ENCODE measurements at places on chromosomes 11 and 22.

DNA sequence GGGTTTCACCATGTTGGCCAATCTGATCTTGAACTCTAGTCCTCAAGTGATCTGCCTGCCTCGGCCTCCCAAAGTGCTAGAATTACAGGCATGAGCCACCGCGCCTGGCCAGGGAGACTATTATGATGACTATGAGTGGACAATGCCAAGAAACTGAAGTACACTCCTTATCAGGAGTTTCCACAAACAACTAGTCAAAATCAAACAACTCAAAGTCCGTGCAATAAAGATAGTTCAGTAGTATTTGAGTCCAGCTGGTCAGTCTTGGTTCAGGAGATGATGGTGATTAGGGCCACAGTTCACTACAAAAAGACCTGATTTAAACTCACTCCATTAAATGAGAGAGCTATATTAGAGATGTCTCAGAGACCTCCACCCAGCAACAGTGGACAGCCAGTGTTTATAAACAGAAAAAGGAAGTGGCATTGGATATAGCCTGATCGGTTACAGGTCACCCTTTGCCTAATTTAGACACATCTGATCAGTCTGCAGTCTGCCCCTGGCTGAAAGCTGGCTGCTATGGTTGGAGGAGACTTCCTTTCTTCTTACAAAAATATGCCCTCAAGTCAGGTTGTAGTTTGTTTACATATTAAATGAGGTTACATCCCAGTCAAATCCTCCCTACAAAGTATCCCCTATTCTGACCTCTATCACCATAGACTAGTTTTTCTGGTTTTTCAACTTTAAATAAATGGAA lies 17.0 kb downstream of the CD3E start:
- DNase-seq: peak; percentile 17

DNA sequence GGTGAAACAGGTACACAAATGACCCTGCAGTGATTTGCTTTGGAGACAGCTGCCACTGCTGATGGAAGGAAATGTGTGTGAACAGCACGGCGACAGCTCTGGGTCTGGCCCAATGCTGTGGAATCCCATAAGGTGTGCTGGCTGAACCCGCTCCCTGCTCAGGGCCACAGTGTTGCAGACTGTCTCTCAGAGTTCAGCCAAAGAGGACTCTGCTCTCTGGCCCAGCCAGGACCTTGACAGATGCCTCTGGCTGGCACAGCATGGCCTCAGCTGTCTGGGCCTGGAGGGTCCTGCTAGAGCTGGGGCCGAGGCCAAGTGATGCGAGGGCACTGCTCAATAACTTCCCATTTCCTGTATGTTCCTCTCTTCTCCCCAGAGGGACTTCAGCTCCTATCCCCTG lies 5.3 kb upstream of the ABCC8 start:
- no peak for DNase-seq

- DNase-seq: no peak
Observed at GRCh38 chr11:12824281-12825041, 150.2 kb downstream of the TEAD1 start.

- DNase-seq: no peak
Observed at GRCh38 chr22:49367041-49367697, 460.5 kb downstream of the BRD1 start.

GRCh38 chr22:20395181-20395906 lies 1.4 kb downstream of the ZNF74 start:
- no peak for DNase-seq

GRCh38 chr11:133176748-133177147 lies 355.6 kb downstream of the OPCML start:
- no peak for DNase-seq

DNA sequence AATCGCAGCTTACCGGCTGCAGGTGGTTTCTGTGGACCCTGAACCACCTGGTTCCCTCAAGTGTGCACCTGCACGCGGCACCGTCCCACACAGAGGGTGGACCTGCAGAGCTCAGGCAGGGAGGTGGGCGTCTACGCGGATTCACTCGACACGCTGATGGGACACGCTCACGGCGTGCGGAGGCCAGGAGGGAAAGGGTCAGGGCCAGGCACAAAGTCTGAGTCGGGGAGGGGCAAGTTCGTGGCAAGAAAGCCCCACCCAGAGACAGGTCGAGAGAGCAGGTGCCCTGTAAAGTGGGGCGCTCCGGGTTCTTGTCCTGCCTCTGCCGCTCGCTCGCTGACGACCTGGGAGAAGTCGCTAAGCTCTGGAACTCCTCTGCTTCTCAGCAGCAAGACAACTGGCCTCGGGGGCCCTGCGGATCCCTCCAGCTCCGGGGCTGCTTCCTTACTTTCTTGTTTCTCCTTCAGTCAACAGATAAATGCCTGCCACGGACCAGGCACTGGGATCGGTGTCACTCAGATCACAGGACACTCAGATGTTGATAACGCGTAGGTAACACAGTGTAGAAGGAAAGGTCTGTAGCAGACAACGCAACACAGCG lies 72.4 kb upstream of the NUP50 start:
- no peak for DNase-seq

DNA sequence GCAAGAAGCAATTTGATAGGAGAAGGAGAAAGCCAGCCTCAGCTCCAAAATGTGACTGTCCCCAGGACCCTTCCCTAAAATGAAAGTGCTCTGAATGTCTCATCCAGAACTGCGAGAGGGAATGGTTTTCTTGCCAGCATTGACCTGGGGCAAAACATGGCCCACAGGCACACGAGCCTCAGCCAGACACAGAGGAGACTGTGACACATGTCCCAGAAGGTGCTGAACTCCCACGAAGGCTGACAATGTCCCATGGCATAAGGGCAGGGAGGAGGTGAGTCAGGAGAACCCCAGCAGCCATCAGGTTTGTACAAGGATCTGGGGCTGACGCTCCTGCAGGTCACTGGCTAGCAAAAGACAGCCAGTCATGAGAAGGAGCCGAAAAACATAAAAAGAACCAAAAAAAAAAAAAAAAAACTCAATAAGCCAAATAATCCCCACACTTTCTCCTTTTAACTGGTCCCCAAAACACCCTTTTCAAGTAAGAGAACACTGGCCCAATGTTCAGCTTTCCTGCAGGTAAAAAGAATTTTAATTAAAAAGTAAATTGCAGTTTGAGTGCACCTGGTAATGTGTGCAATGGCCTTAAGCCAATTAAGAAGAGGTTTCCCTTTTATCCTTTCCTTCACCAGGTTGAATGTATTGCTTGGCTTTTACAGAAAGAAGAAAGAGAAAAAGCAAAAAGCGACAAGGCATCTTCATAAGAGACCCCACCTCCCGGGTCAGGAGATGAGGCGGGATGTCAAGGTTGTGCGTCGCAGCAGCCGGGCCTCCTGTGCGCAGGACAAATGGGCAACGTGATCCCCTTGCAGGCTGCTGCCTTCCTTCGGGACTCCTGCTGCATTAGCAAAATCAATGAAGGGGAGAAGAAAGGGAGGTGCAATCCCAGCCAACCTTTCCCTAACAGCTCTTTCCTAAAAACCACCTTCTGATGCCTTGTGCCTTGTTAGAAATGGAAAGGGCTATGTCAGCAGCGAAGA lies 43.6 kb downstream of the GALNT18 start:
- no peak for DNase-seq

- DNase-seq: no peak
Observed at GRCh38 chr11:74257959-74258553, 53.4 kb downstream of the P4HA3 start.

DNA sequence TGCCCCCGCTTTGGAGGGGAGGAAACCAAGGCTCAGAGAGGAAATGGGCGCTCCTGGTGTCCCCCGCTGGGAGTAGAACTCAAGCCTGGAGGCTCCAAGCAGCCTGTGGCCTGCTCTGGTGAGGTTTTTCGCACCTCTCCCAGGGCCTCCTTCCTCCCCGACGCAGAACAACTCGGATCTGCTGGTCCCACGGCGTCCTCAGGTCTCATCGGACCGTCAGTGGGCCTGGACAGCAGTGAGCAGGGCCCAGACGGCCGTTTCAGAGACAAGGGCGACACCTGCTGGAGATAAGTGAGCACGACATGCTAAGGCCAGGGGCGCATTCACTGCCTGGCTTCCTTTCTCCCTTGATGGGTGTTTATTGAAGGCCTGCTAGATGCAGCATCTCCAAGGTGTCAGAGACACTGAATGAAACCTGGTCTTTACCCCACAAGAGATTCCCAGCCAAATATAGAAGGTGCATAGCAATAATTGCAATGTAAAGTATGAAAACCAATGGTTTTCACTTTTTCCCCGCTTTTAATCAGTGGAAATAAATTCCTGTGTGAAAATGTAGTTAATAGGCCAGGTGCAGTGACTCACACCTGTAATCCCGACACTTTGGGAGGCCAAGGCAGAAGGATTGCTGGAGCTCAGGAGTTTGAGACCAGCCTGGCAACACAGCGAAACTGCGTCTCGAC lies 26.9 kb upstream of the CD82 start:
- DNase-seq: peak; percentile 81

DNA sequence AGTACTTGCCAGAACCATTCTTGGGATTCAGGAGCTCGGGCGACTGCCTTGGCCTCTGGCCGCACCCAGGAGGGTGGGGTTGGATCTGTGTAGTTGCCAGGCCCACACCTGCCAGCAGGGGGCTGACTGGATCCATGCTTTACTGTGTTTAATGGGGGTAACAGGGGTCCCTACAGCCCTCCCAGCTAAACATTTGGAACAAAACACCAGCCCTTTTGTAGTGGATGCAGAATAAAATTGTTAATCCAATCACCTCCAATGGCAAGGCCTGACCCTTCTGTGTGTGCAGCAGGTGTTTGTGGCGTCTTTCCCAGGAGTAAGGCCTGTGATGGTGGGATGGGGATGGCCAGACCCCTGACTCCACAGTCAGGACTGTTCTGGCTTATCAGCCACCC lies 22.5 kb downstream of the SUN2 start:
- peak; percentile 64 for DNase-seq

DNA sequence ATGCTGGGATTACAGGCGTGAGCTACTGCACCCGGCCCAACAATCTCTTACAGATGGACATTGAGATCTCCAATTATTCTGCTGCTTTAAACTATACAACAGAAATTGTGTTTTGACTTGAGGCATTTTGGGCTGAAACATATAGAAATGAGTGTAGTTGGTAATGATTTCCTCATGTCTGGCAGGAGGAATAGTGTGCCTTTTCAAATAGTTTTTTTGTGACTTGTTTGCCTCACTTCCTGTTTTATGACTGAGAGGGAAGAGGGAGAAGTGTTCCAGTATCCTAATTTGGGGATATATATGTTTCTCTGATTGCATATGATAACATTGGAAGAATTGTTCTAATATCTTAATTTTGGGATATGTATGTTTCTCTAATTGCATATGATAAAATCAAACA lies 40.2 kb downstream of the EP300 start:
- no peak for DNase-seq

DNA sequence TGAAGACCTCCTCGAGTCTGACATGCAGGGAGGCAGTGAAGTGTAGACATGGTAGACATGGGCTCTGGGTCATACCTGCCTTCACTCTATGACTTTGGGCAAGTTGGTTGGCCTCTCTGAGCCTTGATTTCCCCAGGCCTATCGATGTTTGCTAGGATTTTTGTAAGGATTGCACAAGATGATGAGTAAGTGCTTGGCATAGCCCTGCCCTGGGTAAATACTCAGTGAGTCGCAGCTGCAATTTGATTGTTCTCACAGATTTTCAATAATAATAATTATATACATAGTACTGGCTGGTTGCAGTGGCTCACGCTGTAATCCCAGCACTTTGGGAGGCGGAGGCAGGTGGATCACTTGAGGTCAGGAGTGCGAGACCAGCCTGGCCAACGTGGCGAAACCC lies 18.1 kb downstream of the MCM5 start:
- DNase-seq: no peak

DNA sequence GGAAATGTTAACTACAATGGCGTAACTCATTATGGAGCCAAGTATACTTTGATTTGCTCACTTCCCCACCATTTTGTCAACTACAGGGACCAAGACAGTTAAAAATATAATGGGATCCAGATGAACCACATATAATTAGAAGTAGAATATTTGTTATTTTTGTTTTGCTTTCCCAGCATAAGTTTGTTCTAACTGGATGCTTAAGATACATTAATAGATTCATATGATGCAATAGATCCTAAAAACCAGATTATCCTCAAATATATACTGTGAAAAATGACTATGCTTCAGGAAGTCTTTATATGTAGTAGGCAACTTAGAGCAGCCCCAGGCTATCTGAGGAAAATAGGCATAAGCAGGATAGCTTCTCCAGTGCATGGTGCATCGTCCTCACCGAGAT lies 38.3 kb downstream of the SESN3 start:
- DNase-seq: no peak

DNA sequence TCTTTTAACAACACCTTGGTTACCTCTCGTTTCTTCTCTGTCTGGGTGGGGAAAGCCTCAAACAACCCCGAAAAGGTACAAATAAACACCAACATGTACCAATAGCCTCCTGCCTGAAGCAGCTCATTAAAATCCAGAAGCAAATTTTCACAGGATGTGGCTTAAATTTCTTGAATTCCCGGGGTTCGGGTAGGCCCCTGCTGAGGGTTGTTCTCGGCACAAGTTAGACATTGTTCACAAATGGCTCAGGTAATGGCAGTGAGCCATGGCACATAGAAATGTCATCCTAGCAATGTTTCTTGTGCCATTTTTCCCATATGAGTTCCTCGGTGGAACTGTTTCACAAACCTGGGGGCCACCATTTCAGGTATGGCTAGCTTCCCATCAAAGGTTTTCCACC lies 19.7 kb upstream of the GLYATL1 start:
- no peak for DNase-seq

DNA sequence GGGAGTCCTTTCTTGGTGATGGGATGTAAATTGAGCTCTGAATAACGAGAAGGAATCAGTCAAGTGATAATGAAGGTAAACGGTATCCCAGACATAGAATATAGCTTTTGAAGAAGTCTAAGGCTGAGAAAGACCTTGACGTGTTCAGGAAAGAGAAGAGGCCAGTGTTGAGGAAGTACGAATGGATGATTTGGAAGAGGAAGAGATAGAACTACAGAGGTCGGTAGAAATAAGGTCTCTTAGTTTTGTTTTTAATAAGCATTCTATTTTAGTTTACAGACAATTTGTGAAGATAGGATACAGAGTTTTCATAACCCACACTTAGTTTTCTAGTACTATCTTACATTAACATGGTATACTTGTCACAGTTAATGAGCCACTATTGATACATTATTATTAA lies 1598.1 kb downstream of the FAM181B start:
- DNase-seq: no peak

- no peak for DNase-seq
Observed at GRCh38 chr11:115450519-115450918, 53.7 kb downstream of the CADM1 start.

DNA sequence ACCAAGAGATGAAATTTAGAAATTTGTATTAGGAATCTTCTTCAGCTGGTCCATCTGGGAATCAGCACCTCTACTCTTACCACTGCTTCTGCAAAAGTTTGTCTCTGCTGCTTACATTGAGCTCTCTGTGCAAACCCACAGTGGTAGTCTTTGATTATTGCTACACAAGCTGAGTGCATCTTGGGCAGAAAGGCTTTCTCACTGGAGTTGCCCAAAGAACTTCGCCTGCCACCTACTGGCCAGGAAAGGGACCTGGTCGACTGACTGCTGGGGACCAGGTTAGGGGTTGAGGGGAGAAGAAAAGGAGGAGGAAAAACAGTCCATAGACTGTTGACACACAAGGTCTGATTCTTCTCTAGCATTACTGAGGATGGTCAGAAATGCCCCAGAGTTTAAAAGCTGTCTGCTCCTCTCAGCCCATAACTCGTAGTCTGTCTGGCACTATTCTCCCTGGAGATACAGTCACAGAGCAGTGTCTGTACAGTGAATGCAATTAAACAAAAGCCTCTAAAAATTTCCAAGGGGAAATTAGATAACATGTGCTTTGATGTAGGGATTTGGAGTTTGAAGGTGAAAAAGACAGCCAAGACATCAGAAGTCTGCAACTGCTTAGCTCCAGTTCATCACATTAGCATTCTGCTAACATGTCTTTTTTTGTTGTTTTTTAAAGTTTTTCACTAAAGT lies 215.0 kb upstream of the CTSC start:
- peak; percentile 63 for DNase-seq
